ENCODE measurements at places on chromosomes 2 and 18. TPM values are rescaled to one million over a fixed set of nuclear protein-coding genes. Genes with fewer than 3 reads are reported as not detected.

GRCh38 chr2:29412197-29412925 lies 297.1 kb downstream of the CLIP4 start:
- no peak overlapping the region for H3K4me3 ChIP-seq
- H3K27ac ChIP-seq, result no peak overlapping the region
- no peaks in the 10 kb centered on the region for H3K4me1 ChIP-seq
- DNase-seq, result no peak
- no peaks in the 10 kb centered on the region for H3K27me3 ChIP-seq
- no peaks in the 10 kb centered on the region for H3K36me3 ChIP-seq

GRCh38 chr2:152038441-152038958 lies 60.3 kb downstream of the CACNB4 start:
- H3K27me3 ChIP-seq, result peaks cover 9% of the 10 kb centered on the region
- DNase-seq, result no peak
- no peaks in the 10 kb centered on the region for H3K36me3 ChIP-seq
- no peak overlapping the region for H3K27ac ChIP-seq
- no peaks in the 10 kb centered on the region for H3K4me1 ChIP-seq

DNA sequence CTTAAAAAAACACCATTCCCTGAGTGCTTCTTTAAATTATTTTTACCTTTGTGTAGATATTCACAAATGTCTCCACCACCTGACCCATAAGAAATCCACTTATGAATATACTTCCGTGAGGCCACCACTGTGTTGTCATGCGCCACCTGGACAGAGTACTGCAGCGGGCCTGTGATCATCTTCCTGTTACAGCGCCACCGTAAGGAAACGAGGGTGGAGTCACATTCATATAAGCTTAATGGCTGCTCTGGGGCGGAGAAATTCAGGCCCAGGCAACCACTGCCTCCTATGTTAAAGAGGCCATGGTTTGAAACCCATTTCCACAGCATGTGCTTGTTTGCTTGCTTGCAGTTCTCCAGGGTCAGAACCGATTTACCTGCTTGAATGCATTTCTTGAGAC lies 17.7 kb downstream of the PLA2R1 start:
- H3K36me3 ChIP-seq, result no peaks in the 10 kb centered on the region
- H3K4me1 ChIP-seq, result no peaks in the 10 kb centered on the region
- peaks cover 14% of the 10 kb centered on the region for H3K27me3 ChIP-seq
- no peak for DNase-seq
- no peak overlapping the region for H3K27ac ChIP-seq

DNA sequence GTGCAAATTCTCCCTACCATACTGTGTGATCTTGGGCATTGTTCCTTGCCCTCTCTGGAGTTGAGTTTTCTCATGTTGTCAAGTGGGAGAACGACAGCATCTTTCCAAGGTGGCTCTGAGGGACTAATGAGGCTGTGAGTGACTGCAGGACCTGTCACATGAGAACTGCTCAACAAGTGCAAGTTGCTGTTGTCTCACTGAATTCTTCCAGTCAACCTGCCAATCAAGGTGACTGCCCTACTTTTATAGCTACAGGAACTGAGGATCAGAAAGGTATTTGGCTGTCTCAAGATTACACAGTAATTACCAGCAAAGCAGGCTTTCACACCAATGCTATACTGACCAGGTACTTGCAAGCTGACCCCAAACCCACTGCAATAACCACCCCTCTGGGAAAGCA lies 137.6 kb downstream of the MTCL1 start:
- no peaks in the 10 kb centered on the region for H3K4me1 ChIP-seq
- H3K27ac ChIP-seq, result no peak overlapping the region
- DNase-seq, result no peak
- no peaks in the 10 kb centered on the region for H3K36me3 ChIP-seq
- H3K4me3 ChIP-seq, result no peak overlapping the region
- H3K27me3 ChIP-seq, result peaks cover 3% of the 10 kb centered on the region

DNA sequence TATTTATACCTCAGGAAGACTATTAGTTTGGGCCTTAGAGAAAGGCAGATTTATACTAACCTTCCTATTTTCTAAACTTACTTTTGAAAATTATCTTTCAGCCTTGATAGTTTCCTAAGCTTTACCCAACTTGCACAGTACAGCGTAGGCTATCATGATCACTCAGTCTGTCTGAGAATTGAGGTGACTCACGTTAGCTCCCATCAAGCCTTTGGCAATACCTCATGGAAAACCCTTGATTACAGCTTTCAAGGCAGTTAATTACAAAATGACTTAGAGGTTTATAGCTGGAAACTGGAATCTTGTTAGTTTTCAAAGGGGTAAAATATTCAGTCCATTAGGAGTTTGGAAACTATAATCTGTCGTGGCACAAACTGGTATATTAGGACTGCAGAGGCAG lies 26.4 kb upstream of the ARMC9 start:
- no peaks in the 10 kb centered on the region for H3K27me3 ChIP-seq
- H3K4me1 ChIP-seq, result no peaks in the 10 kb centered on the region
- H3K36me3 ChIP-seq, result peaks cover 33% of the 10 kb centered on the region
- DNase-seq, result no peak
- H3K27ac ChIP-seq, result no peak overlapping the region

- no peaks in the 10 kb centered on the region for H3K36me3 ChIP-seq
- no peak overlapping the region for H3K4me3 ChIP-seq
- H3K4me1 ChIP-seq, result no peaks in the 10 kb centered on the region
- no peak for DNase-seq
- H3K27me3 ChIP-seq, result no peaks in the 10 kb centered on the region
- H3K27ac ChIP-seq, result no peak overlapping the region
These were observed 106.9 kb downstream of the GATA6 start for GRCh38 chr18:22276334-22276713.

DNA sequence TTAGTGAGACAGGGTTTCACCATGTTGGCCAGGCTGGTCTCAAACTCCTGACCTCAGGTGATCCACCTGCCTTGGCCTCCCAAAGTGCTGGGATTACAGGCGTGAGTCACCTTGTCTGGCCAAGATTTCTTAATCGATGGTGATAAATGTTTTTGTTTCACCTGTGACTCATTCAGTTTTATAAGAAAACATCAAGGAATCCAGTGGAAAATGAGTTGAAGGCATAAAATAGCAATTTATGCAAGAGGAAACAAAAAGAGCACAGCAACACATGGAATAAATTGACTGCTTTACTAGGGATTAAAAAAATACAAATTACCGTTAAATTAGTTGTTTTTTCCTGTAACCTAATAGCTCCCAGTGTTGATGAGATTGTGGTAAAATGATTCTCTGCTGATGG lies 80.2 kb downstream of the CDK15 start:
- H3K4me3 ChIP-seq, result no peak overlapping the region
- H3K27ac ChIP-seq, result no peak overlapping the region
- H3K4me1 ChIP-seq, result peaks cover 10% of the 10 kb centered on the region
- no peaks in the 10 kb centered on the region for H3K36me3 ChIP-seq
- H3K27me3 ChIP-seq, result peaks cover 72% of the 10 kb centered on the region

GRCh38 chr2:130807659-130808385 lies 28.9 kb upstream of the ARHGEF4 start:
- no peak overlapping the region for H3K27ac ChIP-seq
- H3K36me3 ChIP-seq, result no peaks in the 10 kb centered on the region
- H3K4me1 ChIP-seq, result peaks cover 12% of the 10 kb centered on the region
- peaks cover 44% of the 10 kb centered on the region for H3K27me3 ChIP-seq
- H3K4me3 ChIP-seq, result no peak overlapping the region

DNA sequence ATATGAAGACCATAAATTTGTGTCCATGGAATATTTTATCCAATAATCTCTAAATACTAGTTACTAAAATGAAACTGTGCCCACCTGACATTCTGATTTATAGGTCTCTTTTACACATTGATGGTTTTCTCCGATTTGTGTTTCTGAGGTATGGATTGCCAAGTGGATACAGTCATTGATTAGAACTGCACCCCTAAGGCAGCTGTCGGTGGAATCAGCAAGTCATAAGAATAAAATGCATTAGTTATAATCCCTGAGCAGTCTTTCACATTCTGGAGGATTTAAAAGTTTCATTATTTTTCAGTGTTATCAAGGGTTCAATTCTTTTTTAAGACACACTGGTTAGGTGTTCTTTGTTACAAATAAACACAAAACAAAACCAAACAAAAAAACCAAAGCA lies 6.0 kb downstream of the CAVIN2 start:
- H3K27ac ChIP-seq, result no peak overlapping the region
- H3K27me3 ChIP-seq, result peaks cover 36% of the 10 kb centered on the region
- no peaks in the 10 kb centered on the region for H3K4me1 ChIP-seq
- H3K4me3 ChIP-seq, result no peak overlapping the region

- no peaks in the 10 kb centered on the region for H3K4me1 ChIP-seq
- no peak overlapping the region for H3K27ac ChIP-seq
- DNase-seq, result no peak
- peaks cover 25% of the 10 kb centered on the region for H3K27me3 ChIP-seq
These were observed 16.5 kb upstream of the KCNF1 start for GRCh38 chr2:10895231-10895630.

- DNase-seq, result no peak
- no peak overlapping the region for H3K27ac ChIP-seq
- H3K4me3 ChIP-seq, result no peak overlapping the region
- H3K4me1 ChIP-seq, result peaks cover under 1% of the 10 kb centered on the region
- peaks cover 11% of the 10 kb centered on the region for H3K27me3 ChIP-seq
These were observed 4.6 kb downstream of the B3GNT7 start for GRCh38 chr2:231399853-231400680.

DNA sequence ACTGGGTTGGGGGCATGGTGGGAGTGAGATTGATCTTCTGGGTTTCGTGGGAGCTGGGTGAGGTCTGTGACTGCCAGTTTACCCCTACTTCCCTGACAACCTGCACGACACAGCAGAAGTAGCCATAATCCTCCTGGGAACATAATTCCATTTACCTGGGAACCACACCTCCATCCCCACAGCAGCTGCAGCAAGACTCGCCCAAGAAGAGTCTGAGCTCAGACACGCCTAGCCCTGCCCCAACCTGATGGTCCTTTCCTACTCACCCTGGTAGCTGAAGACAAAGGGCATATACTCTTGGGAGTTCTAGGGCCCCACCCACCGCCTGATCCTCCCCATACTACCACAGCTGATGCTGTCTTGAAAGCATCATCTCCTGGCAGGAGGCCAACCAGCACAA lies 43.8 kb downstream of the FLACC1 start:
- H3K36me3 ChIP-seq, result peaks cover 68% of the 10 kb centered on the region
- peaks cover 2% of the 10 kb centered on the region for H3K4me1 ChIP-seq
- no peak overlapping the region for H3K4me3 ChIP-seq

- H3K4me1 ChIP-seq, result no peaks in the 10 kb centered on the region
- no peaks in the 10 kb centered on the region for H3K36me3 ChIP-seq
- H3K27me3 ChIP-seq, result peaks cover 4% of the 10 kb centered on the region
- H3K4me3 ChIP-seq, result no peak overlapping the region
- H3K27ac ChIP-seq, result no peak overlapping the region
These were observed 520.1 kb upstream of the RAB6C start for GRCh38 chr2:129459200-129459876.

DNA sequence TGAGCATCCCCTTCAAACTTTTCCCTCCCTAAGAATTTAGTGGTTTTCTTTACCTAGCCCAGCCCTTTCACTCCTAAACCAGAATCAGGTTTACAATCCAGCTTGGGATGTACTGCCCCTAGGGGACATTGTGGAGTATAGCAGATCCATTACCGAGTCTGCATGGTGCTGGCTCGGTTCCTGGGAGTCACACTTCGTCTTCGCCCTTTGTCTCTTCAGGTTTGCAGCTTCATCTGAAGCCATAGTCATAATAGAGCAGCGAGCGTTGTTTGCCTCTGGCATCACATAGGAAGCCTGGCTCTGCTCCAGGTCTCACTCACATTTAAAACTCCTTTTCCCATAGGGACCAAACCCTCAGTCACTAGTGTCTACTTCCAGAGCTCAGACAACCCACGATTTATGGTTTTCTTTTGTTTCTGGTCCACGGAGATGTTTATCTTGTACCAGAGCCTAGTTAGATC lies 16.8 kb upstream of the LYPD6 start:
- H3K27ac ChIP-seq, result no peak overlapping the region
- no peaks in the 10 kb centered on the region for H3K4me1 ChIP-seq
- no peaks in the 10 kb centered on the region for H3K36me3 ChIP-seq
- H3K27me3 ChIP-seq, result peaks cover 18% of the 10 kb centered on the region
- DNase-seq, result no peak

- DNase-seq, result no peak
- H3K27me3 ChIP-seq, result no peaks in the 10 kb centered on the region
- H3K36me3 ChIP-seq, result no peaks in the 10 kb centered on the region
- H3K4me3 ChIP-seq, result no peak overlapping the region
These were observed 1206.7 kb upstream of the CDH2 start for GRCh38 chr18:29383311-29384273.

DNA sequence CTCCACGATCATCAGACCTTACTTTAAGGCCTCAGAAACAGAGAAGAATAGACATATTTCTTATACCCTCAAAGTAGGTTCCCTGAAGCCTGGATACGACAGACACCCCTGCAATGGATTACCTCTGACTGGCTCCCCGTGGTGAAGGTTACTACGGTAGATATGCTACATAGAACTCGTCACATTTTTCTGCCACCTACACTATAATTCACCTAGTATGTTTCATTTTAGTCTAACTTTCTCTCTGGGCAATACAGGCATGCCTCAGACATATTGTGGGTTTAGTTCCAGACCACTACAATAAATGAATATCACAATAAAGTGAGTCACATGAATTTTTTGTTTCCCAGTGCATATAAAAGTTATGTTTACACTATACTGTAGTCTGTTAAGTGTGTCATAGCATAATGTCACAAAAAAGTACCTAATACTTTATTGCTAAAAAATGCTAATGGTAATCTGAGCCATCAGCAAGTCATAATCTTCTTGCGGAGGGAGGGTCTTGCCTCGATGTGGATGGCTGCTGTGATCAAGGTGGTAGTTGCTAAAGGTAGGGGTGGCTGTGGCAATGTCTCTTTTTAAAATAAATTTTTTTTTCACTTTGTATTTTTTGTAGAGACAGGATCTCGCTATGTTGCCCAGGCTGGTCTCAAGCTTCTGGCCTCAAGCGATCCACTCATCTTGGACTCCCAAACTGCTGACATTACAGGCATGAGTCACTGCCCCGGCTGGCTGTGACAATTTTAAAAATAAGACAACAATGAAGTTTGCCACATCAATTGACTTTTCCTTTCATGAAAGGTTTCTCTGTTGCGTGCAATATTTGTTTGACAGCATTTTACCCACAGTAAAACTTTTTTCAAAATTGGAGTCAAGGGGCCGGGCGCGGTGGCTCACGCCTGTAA lies 64.6 kb downstream of the TGIF1 start:
- no peak overlapping the region for H3K4me3 ChIP-seq
- peaks cover 5% of the 10 kb centered on the region for H3K4me1 ChIP-seq
- H3K27me3 ChIP-seq, result peaks cover 3% of the 10 kb centered on the region
- H3K36me3 ChIP-seq, result no peaks in the 10 kb centered on the region

DNA sequence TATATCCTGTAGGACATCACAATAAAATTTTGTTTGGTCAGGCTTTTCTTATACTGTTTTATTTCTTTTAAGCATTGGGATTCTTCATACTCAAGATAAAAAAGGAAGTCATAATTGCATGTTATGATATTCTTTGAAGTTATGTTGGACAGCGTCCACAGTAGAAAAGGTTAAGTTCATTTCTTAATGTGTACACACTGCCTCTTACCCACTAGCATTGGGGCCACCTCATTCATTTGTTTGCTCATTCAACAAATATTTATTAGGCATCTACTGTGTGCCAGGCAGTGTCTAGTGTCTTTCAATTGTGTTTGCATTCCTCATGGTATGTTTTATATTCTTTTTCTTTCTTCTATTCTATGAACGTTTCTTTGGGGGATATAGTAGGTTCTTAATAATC lies 70.2 kb downstream of the PTPRM start:
- no peak overlapping the region for H3K4me3 ChIP-seq
- H3K27me3 ChIP-seq, result no peaks in the 10 kb centered on the region
- H3K27ac ChIP-seq, result no peak overlapping the region
- no peaks in the 10 kb centered on the region for H3K36me3 ChIP-seq
- H3K4me1 ChIP-seq, result no peaks in the 10 kb centered on the region
- DNase-seq, result no peak

ASAP2 gene
- not detected for total RNA-seq

APCDD1 gene
- total RNA-seq, result not detected

MC2R gene
- not detected for total RNA-seq

STON1 gene
- 2.4 TPM for total RNA-seq

CLEC4F gene
- total RNA-seq, result not detected

SPP2 gene
- total RNA-seq, result not detected

PAIP2B gene
- total RNA-seq, result 4.8 TPM

FBXO41 gene
- total RNA-seq, result 35.7 TPM

CCDC121 gene
- 1.1 TPM for total RNA-seq
